ENCODE measurements at places on chromosomes 2 and 18.

DNA sequence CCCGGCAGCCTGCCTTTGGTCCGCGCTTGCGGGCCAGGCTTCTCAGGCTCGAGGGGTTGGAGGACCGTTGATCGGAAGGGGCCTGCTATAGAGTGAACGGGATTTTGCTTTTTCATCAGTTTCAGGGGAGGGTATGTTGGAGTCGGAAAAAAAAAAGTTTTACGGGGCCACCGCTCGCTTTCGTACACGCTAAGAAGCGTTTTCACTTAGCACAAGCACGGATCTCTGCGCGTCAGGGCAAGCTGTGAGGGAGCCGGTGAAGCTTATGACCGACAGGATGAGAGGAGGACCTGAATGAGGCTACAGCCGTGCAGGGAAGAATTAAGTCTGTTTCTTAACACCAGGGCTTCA is 443 bp downstream of the CPSF3 start:
- no peak for DNase-seq

DNA sequence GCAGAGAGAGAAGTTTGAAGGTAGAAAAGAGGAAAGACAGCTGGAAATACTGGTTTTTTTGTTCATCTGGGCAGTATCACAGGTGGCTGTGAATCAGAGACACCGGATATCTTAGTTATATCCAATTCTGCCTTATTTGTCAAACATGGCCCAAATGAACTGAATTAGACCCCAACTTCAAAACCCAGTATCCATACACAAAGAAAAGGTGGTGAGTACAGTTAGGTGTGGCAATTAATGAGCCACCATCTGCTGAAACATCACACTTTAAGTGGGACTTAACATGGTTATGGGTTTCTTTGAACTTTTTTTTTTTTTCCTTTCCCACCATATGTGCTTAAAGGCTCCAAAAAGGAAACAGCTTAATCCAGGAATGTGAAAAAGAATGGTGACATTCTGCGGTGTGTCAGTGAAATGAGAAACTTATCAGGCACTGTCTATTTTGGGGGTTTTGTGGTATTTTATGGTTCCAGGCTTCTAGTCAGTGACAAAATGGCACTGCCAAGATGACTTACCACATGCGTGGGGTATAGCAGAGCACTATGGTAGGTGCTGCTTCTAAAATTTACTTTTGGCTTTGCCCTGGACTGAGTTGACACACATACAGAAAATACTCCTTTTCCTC is 5.0 kb upstream of the TMEM178A start:
- no peak for DNase-seq

DNA sequence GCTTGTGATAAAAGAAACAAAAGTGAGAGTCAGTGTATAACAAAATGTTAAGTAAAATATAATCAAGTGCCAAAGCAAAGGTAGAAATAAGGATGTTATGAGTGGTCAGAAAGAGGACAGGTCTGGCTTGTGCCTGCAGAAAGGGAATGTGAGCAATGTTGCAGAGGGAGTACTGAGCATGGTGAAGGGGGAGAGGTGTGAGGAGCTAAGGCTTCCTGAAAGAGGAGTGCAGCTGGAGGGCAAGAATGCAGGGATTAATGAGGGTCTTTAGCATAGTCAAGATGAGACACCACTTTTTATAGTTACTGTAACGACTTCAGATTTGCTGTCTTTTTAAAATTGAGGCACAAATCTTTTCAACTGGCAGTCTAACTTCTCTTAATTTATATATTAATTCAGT is 22.0 kb upstream of the FIGN start:
- no peak for DNase-seq

- DNase-seq: no peak
Observed at GRCh38 chr2:170255137-170255536, 77.2 kb downstream of the MYO3B start.

GRCh38 chr18:36780748-36781147 is 48.1 kb downstream of the TPGS2 start:
- DNase-seq: no peak

DNA sequence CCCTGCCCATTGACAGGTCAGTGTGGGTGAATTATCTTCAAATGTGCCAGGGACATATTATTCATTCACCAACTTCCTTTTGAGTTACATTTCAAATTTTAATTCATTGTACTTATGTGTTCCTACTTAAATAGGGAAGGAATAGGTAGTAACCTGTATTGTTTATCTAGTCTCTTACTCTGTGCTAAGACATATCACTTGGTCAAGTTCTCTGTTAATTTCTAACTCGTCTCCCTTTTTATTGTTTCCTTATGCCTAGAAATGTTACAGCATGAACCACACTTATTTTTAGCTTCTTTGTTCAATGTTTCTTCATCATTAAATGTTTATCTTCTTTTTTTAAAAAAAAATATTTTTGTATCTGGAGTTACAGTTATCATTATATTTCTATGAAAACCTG is 151.9 kb downstream of the HAUS1 start:
- no peak for DNase-seq

- no peak for DNase-seq
Observed at GRCh38 chr2:220835583-220835982, 736.5 kb downstream of the EPHA4 start.

DNA sequence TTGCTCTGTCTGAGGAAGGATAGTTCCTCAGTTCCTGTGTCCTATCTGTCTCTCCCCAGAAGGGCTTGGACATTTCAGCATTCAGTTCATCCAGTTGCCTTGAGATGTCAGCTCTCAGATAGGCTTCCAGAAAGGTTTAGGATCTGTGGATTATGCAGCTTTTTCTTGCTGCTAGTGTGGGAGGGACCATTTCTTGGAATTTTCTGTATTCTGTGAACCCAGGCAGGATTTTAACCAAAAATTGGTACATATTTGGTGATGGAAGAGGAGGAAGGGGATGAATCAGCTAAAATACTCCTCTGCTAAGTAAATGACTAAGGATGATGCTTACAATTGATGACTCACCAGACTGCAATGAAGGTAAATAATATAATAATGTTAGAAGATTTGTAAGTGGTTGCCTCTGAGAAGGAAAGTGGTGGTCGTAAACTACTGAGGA is 58.6 kb upstream of the DOCK10 start:
- no peak for DNase-seq

- DNase-seq: no peak
Observed at GRCh38 chr18:61544178-61544577, 210.9 kb downstream of the CDH20 start.

GRCh38 chr2:188798159-188798558 is 176.0 kb upstream of the COL3A1 start:
- no peak for DNase-seq

DNA sequence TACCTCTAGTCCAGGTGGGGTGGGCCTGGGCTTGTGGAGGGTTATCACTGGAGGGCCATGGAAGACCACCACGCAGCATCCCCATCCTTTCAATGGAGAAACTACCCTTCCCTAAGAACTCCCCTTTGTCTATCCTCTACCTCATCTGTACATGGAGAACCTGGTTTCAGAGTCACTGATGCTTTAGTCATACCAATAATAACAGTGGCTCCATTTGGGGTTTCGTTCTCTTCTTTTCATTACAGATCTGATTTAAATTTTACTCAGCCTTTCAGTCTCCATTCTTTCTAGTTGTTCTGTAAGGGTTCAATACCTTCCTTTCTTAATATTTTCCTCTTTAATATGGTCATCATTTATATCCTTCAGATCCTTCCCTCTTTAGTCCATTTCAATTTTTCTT is 54.6 kb upstream of the ZFP36L2 start:
- no peak for DNase-seq

DNA sequence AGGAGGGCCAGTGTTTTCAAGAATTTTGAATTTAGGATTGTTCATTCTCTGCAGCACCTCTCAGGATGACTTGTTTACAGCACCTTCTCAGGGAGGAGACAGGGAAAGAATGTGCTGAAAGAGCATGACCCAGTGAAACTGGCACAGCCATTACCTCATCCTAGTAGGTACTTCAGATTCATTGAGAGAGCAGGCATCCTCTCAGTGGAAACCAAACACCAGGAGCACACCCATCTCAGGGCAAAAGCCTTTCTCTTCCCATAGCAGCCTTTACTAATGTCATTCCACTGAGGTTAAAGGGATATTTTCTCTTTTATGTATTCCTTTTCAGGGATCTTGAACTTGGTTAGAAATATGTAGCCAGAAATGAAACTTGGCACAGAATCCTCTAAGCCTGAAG is 2.6 kb downstream of the MAP2 start:
- DNase-seq: no peak

GRCh38 chr2:181054843-181055242 is 74.4 kb downstream of the UBE2E3 start:
- DNase-seq: no peak

DNA sequence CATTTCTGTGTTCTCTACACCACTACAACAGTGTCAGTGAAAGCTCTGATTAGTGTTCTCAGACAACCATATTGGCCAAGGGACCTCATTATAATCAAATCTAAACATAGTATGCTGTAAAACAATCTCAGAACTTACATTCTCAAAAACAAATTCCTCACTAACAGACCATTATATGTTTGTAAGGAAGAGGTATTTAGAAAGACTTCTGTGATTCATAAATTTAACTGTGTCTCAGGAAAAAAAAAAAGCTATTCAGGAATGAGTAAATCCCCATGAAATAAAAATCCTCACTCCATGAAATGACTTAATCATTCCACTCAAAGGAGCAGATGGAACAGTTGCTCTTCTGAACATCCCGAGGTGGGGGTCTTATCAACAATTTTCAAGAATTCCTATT is 413.0 kb downstream of the CDH2 start:
- DNase-seq: no peak

GRCh38 chr2:241680827-241681599 is 5.6 kb downstream of the DTYMK start:
- no peak for DNase-seq

GRCh38 chr2:183903026-183903425 is 695.3 kb upstream of the ZNF804A start:
- DNase-seq: no peak

DNA sequence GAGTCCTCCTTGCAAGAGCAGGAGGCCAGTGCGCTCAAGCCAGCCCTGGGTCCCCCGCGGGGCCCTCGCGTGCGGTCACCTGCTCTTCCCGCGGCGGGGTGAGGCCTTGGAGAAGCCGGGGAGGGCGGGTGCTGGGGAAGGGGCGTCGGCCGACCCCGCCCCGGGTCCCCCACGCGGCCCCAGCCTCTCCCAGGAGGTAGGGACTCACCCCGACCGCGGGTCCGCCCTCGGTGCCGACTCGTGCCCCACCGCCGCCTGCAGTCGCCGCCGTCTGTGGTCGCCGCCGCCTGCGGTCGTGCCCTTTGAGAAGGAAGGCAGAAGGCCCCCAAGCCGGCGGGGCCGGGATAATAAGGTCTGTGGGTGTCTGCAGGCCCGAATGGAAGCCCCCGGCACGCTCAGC is 32.7 kb downstream of the SERPINB8 start:
- DNase-seq: no peak

GRCh38 chr2:71466301-71467179 is 13.2 kb downstream of the DYSF start:
- DNase-seq: no peak

DNA sequence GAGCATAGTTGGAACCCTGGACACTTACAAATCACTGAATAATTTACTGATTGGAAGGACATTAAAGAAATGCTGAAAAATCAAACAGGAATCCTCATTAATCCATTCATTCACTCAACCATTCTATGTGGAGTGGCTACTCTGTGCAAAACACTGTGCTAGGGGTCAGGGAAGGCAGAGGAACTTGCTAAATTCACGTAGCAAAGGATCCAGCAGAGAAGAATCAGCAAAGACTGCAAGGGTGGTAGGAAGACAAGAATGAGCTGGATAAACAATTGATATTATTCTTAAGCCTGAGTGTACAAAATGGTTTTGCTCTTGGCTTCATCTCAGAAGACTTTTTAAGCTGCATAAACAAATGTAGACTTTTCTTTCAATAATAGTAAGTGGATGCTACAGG is 164.3 kb upstream of the CAVIN2 start:
- no peak for DNase-seq

DNA sequence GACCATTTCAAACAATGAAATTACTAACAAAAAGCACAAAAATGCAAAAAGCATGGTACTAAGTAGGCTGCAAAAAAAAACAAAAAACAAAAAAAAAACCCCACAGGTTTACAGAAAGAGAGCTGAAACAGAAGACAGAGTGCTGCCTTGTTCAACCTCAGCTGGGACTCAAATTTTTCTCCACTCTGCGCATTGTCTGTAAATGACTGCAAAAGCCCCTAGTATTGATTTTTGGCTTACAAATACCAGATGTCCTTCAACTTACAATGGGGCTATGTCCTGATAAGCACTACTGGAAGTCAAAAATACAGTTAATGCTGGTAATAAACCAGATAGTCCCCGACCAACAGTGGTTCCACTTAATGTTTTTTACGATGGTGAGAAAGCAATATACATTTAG is 42.2 kb downstream of the UBE2E3 start:
- DNase-seq: no peak

GRCh38 chr2:108934583-108935245 is 54.3 kb downstream of the EDAR start:
- no peak for DNase-seq

- no peak for DNase-seq
Observed at GRCh38 chr18:13290856-13291271, 72.3 kb downstream of the LDLRAD4 start.

DNA sequence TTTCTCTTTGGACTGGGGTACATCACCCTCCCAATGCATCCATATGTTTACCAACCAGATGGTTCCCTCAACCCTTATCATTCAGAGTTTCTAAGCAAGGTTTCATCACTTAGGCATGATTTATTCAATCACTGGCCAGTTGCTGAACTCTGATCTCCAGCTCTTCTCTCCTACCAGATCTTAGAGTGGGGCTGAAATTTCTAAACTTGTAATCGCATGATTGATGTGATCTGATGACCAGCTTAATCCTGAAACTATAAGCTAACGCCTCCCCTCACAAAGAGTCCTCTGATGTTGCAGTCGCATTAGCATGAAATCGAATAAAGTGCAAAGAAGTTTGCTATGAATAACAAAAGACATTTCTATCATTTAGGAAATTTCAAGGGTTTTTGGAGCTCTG is 1082.0 kb downstream of the DPP10 start:
- DNase-seq: no peak

DNA sequence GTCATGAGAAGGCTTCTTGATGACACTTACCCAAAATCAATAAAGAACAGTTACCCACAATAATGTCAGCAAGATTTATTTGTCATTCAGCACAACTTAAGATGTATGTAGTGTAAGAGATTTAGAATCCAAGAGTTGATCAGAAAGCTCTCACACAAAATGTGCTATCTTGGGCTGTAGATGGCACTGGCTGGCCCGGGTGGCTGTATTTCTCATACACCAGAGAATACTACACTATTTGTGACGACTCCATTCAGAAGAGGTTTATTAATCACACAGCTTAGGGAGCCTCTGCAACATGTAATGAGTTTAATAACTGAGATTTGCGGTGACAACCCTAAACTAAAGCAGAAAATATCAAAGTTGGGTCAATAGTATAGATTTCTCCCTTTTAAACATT is 530.4 kb upstream of the KLHL29 start:
- DNase-seq: no peak

- no peak for DNase-seq
Observed at GRCh38 chr2:12918835-12919445, 202.2 kb downstream of the TRIB2 start.

DNA sequence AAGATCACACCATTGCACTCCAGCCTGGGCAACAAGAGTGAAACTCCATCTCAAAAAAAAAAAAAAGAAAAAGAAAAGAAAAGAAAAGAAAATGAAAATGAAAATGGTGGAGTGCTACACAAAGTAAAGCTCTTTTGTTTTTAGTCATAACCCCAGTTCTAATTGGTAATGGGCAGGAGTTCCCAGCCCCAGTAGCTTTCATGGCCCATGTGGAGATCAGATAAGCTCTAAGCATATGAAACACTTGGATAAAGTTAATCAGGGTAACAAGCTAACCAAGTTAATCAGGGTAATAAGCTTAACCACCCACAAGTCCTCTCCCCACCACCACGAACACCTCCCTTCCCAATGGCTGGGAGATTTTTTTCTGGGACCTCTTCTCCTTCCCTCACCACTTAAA is 240.8 kb downstream of the BCL11A start:
- DNase-seq: peak; percentile 37

Data from GM18507 (cell line).